Activated T-cell treated with anti-CD3 and anti-CD28 coated beads, Interleukin-2, amount 50 U/mL, for 24 hours (primary cell): ENCODE measurements at places on chromosomes 4 and X.
A peak's percentile ranks its signal among the peaks of the same experiment; 100 is the strongest.

GRCh38 chr4:8247047-8247930 is 22.3 kb upstream of the HTRA3 start:
- DNase-seq = no peak

DNA sequence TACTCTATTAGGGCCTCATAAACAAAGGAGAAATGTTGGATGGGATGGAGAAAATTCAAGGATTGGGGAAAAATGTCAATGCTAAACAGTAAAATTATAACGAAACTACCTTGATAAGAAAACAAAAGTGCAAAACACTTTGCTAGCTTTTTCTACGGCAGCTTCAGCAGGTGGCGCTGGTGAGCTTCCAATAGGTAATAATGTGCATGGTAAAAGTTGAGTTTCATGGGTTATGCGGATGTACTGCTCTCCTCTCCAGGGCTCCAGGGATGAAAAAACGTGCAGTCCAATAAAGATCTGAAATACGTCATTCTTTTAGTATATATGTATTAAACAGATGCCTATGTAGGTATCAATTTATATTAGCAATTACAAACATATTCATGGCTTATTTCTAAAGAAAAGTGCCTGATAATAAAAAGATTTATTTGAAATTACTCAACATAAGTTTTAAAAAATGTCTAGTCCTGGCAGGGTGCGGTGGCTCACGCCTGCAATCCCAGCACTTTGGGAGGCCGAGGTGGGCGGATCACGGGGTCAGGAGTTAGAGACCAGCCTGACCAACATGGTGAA is 239.6 kb downstream of the GRXCR1 start:
- peak; percentile 36 for DNase-seq

DNA sequence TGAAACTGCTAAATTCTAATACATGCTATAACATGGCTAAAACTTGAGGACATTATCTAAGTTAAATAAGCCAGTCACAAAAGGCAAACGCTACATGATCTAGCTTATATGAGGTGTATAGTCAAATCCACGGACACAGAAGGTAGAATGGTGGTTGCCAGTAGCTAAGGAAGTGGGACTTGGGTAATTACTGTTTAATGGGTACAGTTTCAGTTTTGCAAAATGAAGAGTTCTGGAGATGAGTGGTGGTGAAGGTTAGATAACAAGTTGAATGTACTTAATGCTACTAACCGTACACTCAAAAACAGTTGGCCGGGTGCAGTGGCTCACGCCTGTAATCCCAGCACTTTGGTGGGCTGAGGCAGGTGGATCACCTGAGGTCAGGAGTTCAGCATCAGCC is 644.5 kb upstream of the DIPK2B start:
- no peak for DNase-seq

DNA sequence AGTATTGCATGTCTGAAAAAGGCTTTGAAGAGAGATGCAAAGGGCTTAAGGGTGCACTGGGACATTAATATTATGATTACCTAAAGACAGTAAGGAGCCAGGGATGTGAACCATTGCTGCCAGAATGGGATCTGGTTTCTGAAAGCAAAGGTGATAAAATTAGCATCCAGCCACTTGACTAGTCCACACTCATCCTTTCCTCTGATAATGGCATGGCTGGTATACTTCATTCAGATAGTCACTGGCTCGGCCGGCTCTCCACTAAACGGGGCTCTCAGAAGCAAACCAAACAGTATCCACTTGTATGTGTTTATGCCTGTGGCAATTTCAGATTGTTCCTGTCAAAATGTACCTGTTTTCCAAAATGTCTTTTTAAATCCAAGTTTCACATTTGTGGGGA is 46.4 kb downstream of the MAMLD1 start:
- DNase-seq = no peak

- DNase-seq = no peak
Observed at GRCh38 chr4:84957514-84958420, 8.7 kb downstream of the WDFY3 start.

GRCh38 chr4:150268444-150268843 is 190.2 kb downstream of the DCLK2 start:
- no peak for DNase-seq

GRCh38 chr4:102180046-102180445 is 165.2 kb downstream of the SLC39A8 start:
- DNase-seq = no peak

- DNase-seq = no peak
Observed at GRCh38 chr4:98510340-98510739, 148.1 kb downstream of the TSPAN5 start.

DNA sequence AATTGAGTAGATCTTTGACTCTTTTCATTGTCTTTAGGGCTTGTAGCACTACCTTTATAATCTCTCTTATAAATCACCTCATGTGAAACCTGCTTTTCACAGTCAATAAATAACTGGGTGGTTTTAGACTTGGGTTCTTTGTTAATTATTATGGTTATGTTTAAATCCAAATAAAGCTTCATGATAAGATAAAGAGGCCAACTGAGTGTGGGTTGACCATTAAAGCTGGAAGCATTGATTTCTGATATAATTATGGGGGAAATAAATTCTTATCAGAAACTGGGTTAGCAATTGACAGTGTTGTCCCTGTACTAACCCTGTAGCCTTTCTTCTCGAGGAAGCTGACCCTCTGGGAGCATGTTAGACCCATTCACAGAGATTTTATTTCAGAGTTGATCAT is 384.7 kb upstream of the LCORL start:
- DNase-seq = no peak

GRCh38 chr4:112664611-112665010 is 27.7 kb downstream of the LARP7 start:
- no peak for DNase-seq
